HFFc6 (cell line): ENCODE measurements at places on chromosomes 11 and 22. TPM values are rescaled to one million over a fixed set of nuclear protein-coding genes. Genes with fewer than 3 reads are reported as not detected.

- no peak for DNase-seq
These were observed 437 bp downstream of the SLC43A3 start for GRCh38 chr11:57426439-57426928.

- DNase-seq, result peak; percentile 30
These were observed 97.1 kb upstream of the SYT13 start for GRCh38 chr11:45383224-45383623.

GRCh38 chr22:22462813-22463567 is 45.6 kb downstream of the ZNF280B start:
- DNase-seq, result no peak

GRCh38 chr11:59713745-59714144 is at the start of gene OR10V1:
TSS of gene OR10V1 (minus strand) at chr11:59713845. CDS start at chr11:59713845, 0 bp downstream.
- no peak for DNase-seq

- no peak for DNase-seq
These were observed 15.5 kb upstream of the MS4A12 start for GRCh38 chr11:60477035-60477445.

DNA sequence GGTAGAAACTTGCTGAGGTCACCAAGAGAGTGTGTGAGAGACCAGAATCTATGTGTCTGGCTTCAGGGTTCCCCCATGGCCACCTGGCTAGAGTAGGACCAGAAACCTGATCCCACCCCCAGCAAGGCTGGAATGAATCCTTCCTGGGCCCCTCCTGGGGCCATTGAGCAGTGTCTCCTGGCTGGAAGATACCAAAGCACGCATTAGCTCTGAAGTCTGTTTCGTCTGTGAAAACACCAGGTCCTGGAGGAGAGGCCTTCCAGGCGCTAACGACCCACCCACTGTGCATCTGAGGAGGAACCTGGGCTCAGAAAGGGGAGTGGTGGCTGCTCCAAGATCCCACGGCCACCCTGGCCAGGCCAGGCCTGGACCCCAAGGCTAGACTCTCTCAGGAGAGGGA is 15.5 kb upstream of the TSKU start:
- no peak for DNase-seq

GRCh38 chr11:78187366-78188285 is 800 bp downstream of the KCTD21 start:
- DNase-seq, result peak; percentile 13

DNA sequence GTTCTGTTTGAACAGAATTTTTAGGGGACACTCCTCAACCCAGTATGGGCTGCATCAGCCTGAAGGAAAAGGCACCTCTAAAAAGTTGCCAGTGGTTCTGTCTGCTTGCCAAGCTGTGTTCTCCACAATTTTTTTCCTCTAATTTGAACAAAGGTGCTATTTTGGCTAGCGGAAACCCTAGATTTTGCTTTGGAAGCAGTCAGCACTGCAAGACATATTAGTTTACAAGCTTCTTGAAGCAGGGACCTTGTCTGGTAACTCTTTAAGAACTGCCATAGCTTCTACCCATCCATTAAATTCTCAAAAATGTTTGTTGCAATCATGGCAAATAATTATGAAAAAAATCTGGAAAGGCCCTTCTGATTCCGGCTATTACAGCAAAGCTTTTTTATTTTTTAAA is 75.6 kb upstream of the HEPHL1 start:
- DNase-seq, result no peak

- DNase-seq, result no peak
These were observed 482.1 kb upstream of the ANO5 start for GRCh38 chr11:21710809-21711208.

DNA sequence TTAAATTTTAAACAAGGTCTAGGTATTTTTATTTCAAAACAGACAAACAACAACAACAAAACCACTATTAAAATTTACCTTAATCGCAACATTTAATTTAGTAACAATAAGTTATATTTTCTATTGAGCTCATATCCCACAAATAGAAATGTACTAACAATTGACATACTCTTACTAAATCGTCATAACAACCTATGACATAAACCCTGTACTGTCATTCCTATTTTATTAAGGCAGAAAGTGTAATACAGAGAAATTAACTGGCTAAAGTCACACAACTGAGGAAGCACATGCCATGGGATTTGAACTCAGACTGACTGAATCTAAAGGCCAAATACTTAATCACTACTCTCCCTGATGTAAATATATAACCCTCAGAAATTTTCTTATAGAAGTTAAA is 3.0 kb downstream of the KIF18A start:
- no peak for DNase-seq

DNA sequence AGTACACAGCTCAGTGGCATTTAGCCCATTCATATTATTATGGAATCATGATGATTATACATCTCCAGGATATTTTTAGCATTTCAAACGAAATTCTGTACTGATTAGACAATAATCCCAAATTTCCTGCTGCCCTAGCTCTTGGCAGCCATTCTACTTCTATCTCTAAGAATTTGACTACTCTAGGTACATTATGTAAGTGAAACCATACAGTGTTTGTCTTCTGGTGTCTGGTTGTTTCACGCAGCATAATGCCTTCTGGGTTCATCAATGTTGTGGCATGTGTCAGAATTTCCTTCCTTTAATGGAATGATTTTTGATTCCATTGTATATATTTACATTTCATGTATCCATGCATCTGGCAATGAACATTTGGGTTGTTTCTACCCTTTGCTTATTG is 517.7 kb downstream of the ETS1 start:
- no peak for DNase-seq

DNA sequence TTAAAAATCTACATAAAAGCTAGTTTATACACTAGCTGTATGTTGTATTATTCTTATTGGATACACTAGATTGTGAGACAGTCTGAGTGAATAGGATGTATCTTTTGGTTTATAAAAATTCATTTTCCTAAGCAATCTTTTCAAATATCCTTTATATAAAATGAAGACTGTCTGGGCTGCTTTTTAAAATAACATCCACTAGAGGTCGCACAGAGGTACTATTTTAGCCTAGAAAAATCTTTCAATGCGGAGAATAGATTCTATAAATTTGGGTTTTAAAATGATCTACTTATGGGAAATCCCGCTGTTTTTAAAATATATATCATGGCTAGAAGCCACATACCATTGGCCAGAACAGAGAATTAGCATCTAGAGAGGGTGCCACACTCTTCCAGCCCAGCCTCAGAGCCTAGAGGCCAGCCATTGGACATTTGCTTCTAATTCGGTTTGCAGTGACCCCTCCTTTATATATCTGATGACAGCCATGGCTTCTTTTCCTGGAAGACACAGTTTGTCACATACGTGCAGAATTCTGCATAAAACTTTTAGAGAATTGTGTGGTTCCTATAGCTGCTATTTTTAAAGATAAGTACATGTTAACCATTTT is 7.3 kb downstream of the C11orf97 start:
- DNase-seq, result peak; percentile 25

- DNase-seq, result no peak
These were observed 13.3 kb upstream of the PRSS23 start for GRCh38 chr11:86787018-86787536.

DNA sequence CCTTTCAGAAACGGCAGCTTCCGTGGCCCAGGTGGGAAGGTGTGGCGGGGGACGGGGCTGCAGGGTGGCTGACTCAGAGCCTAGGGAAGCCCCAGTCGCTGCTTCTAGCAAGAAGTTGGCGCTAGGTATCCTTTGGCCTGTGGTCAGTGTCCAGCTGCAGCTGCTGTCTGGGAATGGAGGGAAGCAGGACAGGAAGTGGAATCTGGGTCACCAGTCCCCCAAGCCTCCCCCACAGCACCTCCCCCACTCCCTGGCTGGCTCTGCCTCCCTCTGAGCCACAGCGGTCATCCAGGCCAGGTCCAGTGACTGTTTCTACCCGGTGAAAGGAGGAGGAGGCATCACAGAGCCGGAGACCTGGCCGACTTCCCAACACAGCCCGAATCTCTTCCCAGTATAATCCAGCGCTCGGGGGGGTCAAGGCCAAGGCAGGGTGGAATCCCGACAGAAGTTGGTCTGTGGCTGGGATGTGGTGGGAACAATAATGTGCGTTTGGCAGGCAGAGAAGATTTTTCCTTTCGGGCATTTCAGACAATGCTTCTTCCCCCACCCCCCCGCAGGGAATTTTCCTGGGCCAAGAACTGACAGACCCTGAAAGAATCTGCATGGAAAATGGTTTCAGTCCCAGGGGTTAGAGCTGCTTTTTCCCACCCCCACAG is 45.1 kb downstream of the C11orf96 start:
- DNase-seq, result peak; percentile 33

DNA sequence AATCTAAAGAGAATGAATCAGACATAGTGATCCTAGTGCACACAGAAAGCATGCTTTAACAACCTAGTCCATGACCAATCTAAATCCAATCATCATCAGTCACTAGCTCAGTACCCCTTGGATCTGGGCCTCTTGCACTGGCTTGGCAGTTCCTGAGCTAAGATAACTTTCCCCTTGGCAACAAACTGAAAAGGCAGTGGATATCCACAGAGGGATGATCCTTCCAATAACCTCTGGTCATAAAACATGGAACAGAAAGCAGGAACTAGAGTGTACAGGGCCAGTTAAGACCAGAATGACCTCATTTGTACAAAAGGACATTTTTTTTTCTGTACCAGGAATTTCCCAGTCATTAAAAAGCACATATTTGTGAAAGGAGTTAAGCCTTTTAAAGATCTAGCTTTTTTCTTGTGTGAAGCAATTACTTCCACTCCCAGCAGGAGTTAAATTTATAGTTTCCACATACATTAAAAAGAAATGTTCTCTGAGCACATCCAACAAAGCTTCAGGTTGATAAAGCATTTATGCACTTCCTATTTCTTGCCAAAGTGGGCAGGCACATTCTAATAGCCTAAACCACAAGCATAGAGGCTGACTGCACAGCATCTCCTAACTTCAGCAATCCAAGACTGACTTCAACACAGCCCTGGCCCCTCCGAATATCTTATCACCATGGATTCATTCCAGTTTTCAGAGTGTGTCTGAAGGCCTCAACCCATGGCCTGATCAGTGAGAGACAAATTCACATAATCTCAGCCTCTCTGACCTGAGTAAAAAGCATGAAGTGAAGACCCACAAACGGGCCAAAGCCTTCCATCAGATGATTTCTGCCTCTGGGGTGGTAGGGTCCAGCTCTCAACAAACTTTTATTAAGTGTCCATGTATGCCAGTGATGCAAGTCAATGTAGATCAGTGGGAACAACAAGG is 29.9 kb downstream of the GUCY1A2 start:
- peak; percentile 94 for DNase-seq

GRCh38 chr11:36053281-36053680 is 109.4 kb downstream of the LDLRAD3 start:
- no peak for DNase-seq

GRCh38 chr22:48827268-48827846 is 1000.3 kb downstream of the BRD1 start:
- DNase-seq, result no peak

DNA sequence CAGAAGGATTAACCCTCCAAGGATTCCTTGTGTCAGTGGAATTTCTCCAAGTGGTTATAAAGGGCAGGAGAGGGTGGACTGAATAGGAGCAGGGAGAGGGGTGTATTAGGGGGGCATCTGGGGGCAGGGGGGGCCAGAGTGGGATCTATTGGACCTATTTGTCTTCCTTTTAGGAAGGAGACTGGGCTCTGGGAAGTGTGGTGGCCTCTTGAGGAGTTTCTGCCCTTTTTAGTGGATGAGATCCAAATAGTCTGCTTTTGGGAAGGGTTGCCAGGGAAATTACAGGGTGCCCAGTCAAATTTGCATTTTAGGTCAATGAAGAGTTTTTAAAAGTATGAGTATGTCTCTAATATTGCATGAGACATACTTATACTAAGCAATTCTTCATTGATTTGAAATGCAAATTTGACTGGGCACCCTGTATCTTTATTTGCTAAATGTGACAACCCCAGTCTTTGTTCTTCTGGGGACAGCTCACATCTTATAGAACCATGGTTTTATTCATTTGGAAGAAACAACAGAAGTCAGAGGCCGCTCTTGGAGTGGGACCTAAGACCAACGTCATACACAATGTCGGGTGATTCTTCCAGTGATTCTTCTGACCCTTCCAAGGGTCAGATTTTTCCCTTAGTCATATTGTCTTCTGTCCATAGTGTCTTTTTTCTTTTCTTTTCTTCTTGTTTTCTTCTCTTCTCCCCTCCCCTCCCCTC is 429 bp upstream of the SLC22A6 start:
- DNase-seq, result no peak

DNA sequence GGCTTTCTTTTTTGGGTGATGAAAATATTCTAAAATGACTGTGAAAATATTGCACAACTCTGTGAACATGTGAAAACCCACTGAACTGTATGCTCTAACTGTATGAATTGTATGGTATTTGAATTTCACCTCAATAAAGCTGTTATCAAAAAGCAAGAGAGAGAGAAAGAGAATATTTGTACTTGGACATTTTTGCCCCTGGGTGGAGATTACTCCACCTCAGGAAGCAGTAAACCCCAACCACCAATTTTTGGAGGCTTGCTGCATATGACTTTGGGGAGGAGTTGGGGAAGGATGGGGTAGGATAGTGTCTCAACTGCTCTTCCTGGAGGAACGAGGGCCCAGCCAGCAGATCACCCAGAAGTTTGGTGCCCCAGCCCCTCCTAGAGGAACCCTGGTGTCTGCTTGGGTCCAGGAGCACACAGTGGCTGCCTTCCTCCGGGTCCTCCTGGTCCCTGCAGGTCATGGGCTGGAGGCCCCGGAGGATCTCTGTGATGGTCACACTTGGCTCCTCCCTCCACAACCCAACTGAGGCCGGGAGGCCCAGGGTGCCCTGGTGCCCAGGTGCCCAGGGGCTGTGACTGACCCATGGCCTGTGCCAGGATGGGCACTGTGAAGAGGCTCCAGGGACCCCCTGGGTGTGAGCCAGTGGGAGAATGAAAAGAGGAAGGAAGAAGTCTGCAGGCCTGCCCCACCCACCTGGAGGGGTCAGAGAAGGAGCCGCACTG is 15.3 kb upstream of the PICK1 start:
- no peak for DNase-seq

- no peak for DNase-seq
These were observed 19.3 kb upstream of the SMIM38 start for GRCh38 chr11:69136471-69136870.

DNA sequence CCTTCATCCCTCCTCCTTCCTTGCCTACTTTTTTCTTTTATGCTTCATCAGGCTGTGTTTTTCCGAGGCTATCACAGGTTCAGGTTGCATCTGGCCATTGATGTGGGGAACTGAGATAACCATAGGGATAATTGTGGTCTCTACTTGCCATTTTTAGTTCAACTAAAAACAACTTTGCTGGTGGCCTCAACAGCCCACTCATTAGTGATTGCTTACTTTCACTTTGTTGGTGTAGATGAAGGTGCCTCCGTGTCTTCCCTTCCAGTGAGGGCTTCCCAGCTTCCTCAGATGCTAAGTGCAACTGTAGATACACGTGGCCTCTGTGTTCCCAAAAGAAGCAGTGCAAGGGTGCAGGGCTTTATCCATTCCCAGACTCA is 35.0 kb downstream of the KCNJ1 start:
- no peak for DNase-seq

GRCh38 chr11:62179995-62180394 is 10.0 kb upstream of the SCGB1D1 start:
- DNase-seq, result no peak

- DNase-seq, result peak; percentile 56
These were observed 988 bp downstream of the TNRC6B start for GRCh38 chr22:40178417-40179409.

- DNase-seq, result no peak
These were observed 658 bp downstream of the C11orf71 start for GRCh38 chr11:114399490-114400215.

Gene SDHAF2
- total RNA-seq, result 39.8 to 45.8 TPM (median 42.4 TPM) in 3 replicates

Gene FHIP1B
- total RNA-seq, result 13.2 to 14.3 TPM (median 13.6 TPM) in 3 replicates

Gene TRPM5
- total RNA-seq, result not detected in 3 replicates

Gene SMTNL1
- total RNA-seq, result not detected in 3 replicates

Gene MIOX
- 0.18 TPM in 1 of 3 replicates, not detected in the others for total RNA-seq

Gene HBG1
- total RNA-seq, result not detected in 3 replicates

Gene KRTAP5-10
- not detected in 3 replicates for total RNA-seq

Gene CARNS1
- total RNA-seq, result 0.05 to 0.09 TPM (median 0.05 TPM) in 3 replicates

Gene LRRN4CL
- total RNA-seq, result 1.3 and 3.3 TPM in 2 replicates

Gene RAG2
- total RNA-seq, result not detected in 3 replicates

Gene NEFH
- total RNA-seq, result not detected in 3 replicates

Gene NXPE1
- total RNA-seq, result not detected in 2 replicates
